ENCODE measurements at places on chromosomes 7 and 10.
A peak's percentile ranks its signal among the peaks of the same experiment; 100 is the strongest.

- no peak for DNase-seq
Observed at GRCh38 chr10:133163889-133164815, 4.1 kb downstream of the KNDC1 start.

DNA sequence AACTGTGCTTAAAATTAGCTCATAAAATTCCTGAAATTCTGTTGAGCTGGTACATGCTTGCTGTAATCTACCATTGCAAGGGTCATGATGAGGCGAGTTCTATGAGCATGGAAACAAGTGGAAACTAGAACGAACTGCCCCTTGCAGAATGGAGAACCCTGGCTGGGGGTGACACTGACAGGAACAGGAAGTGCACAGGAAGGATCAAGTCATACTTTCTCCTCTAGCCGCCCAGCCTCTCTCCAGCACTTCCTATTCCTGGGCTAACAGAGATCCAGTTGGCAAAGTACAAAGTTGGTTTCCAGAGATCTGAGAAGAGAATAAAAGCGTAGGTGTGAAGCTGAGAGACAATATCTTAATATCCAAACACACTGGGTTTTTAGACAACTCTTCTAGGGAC, 414.2 kb upstream of the PODXL start:
- no peak for DNase-seq

DNA sequence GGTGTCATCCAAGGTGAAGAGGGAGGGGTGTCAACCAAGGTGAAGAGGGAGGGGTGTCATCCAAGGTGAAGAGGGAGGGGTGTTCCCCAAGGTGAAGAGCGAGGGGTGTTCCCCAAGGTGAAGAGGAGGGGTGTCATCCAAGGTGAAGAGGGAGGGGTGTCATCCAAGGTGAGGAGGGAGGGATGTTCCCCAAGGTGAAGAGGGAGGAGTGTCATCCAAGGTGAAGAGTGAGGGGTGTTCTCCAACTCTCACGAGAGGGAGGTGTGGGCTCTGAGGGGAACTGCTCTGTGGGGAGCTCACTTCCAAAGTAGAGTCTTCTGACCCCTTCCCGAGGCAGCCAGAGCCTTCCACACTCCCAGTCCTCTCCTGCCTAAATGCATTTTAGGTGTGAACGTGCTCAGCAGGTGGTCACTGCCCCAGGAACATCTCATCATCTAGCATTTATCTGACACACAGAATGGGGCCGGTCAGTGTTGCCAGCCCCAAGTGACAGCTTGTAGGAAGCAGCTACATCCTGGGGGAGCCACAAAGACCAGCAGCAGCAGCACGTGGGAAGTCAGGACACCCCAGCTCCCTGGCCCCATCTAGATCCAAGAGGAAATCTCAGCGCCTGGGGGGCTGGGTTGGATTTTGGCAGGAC, 323.8 kb downstream of the GLRX3 start:
- no peak for DNase-seq

GRCh38 chr10:72107325-72108003, 19.1 kb upstream of the SPOCK2 start:
- no peak for DNase-seq

- DNase-seq: no peak
Observed at GRCh38 chr7:82382276-82382675, 61.3 kb downstream of the CACNA2D1 start.

GRCh38 chr10:33820531-33820930, 486.1 kb upstream of the NRP1 start:
- DNase-seq: no peak

- DNase-seq: no peak
Observed at GRCh38 chr7:53013925-53014324, 21.5 kb upstream of the POM121L12 start.

- DNase-seq: no peak
Observed at GRCh38 chr7:117791877-117792780, 81.1 kb downstream of the CTTNBP2 start.

DNA sequence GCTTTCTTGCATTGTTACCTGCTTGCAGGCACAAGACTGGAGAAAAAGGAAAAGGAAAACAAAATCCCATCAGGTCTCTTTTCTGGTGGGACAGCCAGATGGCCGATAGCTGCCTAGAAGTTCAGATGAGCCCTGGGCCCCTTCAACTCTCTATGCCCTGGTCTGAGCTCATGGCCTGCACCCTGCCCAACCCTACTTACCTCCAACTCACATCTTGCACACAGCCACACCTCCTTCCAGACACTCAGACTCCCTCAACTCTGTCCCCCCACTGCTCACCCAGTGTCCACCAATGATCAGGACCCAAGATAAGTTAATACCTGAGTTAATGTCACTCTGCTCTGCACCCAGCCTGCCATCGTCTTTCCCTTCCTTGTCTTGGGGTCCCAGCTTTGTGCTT, 10.9 kb downstream of the RBP3 start:
- DNase-seq: no peak

- no peak for DNase-seq
Observed at GRCh38 chr7:80659120-80660055, 20.9 kb downstream of the CD36 start.

DNA sequence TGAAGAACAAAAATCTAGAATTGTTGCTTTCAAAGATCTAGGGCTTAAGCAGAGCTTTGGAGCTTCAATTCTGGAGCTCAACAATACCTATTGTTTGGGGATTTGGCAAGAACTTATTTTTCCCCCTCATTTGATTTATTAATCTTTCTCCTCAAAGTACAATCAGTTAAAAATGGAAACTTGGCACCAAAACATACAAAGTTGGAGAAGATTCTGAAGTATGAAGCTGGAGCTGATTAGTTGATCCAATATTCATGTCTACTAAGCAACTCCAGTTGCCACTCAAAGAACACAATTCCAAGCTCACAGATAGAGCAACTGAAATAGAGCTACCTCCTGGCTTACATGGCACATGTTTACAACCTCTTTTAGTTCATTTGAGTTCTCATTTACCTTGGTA, 3.8 kb downstream of the FAM13C start:
- DNase-seq: no peak

DNA sequence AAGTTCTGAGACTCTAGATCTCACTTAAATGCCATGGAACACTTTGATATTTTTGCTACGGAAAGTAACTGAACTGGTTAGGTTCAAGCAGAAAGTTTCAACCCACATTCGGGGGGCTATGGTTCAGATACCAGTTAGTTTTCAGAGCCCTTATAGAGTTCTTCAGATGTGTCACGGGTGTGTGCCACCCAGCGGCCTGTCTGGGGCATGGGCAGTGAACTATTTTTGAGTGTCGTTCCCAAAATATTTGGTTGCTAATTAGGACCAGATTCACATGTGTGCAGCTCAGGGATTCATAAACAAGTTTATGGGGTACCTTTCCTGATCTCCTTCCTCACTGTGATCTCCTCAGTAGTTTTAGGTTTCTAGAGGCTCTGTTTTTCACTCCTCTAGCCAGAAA, 271.9 kb downstream of the C7orf25 start:
- DNase-seq: peak; percentile 14

GRCh38 chr7:32218741-32219288, 148.6 kb upstream of the PDE1C start:
- DNase-seq: no peak

- DNase-seq: no peak
Observed at GRCh38 chr10:133277993-133278576, 1.4 kb upstream of the ADAM8 start.

DNA sequence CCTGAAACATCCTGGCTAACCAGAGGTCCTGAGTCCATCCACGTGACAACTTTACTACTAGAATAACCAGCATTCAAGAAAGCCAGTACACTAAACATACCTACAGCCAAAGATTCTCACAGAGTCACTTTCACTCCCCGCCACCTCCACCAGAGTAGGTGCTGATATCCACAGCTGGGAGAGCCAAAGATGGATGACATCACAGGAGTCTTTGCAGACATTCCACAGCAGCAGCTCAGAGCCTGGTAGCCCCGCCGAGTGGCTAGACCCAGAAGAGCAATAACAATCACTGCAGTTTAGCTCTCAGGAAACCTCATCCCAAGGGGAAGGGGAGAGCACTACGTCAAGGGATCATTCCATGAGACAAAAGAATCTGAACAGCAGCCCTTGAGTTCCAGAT, 13.5 kb upstream of the ADAM22 start:
- no peak for DNase-seq

- DNase-seq: no peak
Observed at GRCh38 chr10:13168781-13169180, 7.4 kb downstream of the MCM10 start.

DNA sequence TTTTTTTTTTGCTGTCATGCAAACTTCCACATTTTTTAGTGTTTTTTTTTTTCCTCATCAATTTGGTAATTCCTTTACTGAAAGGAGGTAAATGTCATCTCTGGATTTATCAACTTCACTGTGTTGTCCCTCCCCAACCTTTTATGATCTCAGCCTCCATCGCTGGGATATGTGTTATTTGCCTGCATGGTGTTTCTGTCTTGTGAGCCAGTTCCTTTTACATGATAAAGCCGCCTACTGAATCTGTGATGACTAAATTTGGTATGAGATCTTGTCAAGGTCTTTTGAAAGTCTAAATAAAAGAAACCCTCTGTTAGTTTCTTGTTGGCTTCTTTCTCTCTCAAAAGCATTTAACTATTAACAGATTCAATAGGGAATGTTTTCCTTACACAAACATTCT, 39.3 kb downstream of the TAS2R41 start:
- no peak for DNase-seq

GRCh38 chr7:105642264-105642663, 61.0 kb upstream of the EFCAB10 start:
- DNase-seq: no peak

DNA sequence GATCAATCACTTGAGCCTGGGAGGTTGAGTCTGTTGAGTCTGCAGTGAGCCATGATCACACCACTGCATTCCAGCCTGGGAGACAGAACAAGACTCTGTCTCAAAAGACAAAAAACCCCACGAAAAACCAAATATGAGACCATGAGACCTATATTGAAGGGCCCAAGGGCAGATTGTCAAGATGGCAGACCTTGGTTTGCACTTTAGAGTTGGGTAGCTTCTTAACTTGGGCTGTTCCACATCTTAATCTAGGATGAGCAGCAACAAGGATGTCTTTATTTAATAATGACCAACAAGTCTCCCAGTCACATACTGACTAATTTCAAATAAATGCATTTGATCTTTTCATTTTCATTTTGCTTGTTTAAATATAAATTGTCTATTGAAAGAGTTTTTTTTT, 43.8 kb downstream of the KAT6B start:
- DNase-seq: no peak

Measured in HS-5 (cell line).